ENCODE measurements at places on chromosomes 11 and 22. TPM values are rescaled to one million over a fixed set of nuclear protein-coding genes. Genes with fewer than 3 reads are reported as not detected.

MUC5AC gene
- not detected for total RNA-seq

KCNK4 gene
- not detected for total RNA-seq

EHBP1L1 gene
- total RNA-seq: 26.1 TPM

LINC01488 gene
- total RNA-seq: not detected

C11orf58 gene
- 166 TPM for total RNA-seq

GLYATL1 gene
- total RNA-seq: 5.0 TPM

RIMBP3B gene
- total RNA-seq: 0.29 TPM

C1QTNF4 gene
- total RNA-seq: 3.1 TPM

GAL gene
- 70.8 TPM for total RNA-seq

C11orf97 gene
- total RNA-seq: not detected

OR8G5 gene
- not detected for total RNA-seq

OR52A1 gene
- total RNA-seq: not detected

PTGDR2 gene
- total RNA-seq: 0.29 TPM

PDGFD gene
- total RNA-seq: 2.0 TPM

CDC42BPG gene
- 4.6 TPM for total RNA-seq

MPEG1 gene
- not detected for total RNA-seq

UBQLNL gene
- total RNA-seq: 0.06 TPM

RNF169 gene
- 10.3 TPM for total RNA-seq

TRIM51 gene
- not detected for total RNA-seq

ACTN3 gene
- total RNA-seq: not detected

RAB36 gene
- 3.5 TPM for total RNA-seq

VWA5A gene
- 12.1 TPM for total RNA-seq

ELFN2 gene
- total RNA-seq: 4.6 TPM

MAPK1 gene
- 42.3 TPM for total RNA-seq

TRIM49 gene
- total RNA-seq: not detected

SVIP gene
- total RNA-seq: 14.8 TPM

TMEM45B gene
- 2.7 TPM for total RNA-seq

MPZL3 gene
- 7.4 TPM for total RNA-seq

OR52H1 gene
- not detected for total RNA-seq

KIF18A gene
- total RNA-seq: 20.5 TPM

PATE4 gene
- total RNA-seq: not detected

Data from epithelial cell of proximal tubule (primary cell).